Stimulated activated CD8-positive, alpha-beta memory T cell treated with anti-CD3 and anti-CD28 coated beads, Interleukin-7, amount 100 ng/mL, for 48 hours (primary cell): ENCODE measurements at places on chromosomes 16 and 17.

GRCh38 chr16:3865241-3865640, 15.3 kb downstream of the CREBBP start:
- no peak for DNase-seq

GRCh38 chr16:78695391-78695790, 595.9 kb downstream of the WWOX start:
- no peak for DNase-seq

DNA sequence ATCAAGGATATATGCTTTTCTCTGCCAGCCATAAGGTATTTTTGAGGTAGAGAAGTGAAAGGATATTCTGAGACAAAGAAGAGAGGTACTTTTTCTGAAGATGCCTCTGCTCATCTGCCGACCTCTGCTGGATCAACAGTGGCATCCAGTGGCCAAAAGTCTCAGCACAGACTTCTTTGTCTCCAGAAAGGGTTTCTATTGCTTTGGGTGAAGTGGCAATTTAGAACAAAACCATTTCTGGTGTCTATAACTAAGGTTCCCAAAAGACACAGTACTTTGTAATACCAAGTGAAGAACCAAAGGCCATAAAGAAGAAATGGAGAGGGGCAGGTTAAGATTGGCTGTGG, 155.2 kb upstream of the C17orf78 start:
- DNase-seq: no peak

DNA sequence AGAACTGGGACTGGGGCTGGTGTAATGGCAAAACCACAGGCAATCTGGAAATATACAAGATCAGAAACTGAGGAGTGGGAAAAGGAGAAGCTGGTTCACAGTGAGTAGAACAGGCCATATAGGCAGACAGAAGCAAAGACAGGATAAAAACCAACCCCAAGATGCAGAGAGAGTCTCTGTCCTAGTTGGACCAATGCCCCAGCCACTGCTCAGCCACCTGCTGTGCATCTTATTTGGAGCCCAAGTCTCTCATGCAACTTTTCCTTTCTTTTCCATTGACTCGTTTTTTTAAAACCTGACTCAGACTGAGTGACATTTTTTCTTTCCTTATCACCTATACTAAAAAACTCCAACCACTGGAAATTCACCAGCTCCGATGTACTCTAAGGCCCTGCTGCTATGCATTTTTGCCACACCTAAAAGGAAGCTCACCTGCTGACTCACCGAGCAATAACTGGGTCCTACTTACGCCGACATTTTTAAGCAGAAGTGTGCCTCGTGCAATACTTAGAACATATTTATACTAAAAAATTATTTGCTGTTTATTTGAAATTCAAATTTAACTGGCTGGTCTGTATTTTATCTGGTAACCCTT, 100.8 kb upstream of the XYLT1 start:
- no peak for DNase-seq

DNA sequence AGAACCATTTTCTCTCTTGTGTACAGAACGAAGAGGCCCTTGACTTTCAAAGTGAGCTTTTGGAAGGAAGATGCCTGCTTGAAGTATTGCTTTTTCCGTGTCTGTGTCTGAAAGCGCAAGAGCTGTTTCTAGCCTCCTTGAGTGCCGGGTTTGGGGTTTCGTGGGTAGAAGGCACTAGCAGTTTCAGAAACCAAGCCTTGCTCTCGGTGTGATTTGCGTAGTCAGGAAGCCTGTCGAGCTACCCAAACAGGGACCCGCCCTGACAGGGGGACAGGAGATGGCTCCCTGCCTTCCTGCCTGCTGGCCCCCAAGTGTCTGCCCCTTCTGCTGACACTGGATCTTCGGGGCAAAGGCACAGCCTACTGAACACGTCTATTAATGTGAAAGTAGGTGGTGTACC, 322.0 kb downstream of the MAF start:
- DNase-seq: peak; percentile 73

DNA sequence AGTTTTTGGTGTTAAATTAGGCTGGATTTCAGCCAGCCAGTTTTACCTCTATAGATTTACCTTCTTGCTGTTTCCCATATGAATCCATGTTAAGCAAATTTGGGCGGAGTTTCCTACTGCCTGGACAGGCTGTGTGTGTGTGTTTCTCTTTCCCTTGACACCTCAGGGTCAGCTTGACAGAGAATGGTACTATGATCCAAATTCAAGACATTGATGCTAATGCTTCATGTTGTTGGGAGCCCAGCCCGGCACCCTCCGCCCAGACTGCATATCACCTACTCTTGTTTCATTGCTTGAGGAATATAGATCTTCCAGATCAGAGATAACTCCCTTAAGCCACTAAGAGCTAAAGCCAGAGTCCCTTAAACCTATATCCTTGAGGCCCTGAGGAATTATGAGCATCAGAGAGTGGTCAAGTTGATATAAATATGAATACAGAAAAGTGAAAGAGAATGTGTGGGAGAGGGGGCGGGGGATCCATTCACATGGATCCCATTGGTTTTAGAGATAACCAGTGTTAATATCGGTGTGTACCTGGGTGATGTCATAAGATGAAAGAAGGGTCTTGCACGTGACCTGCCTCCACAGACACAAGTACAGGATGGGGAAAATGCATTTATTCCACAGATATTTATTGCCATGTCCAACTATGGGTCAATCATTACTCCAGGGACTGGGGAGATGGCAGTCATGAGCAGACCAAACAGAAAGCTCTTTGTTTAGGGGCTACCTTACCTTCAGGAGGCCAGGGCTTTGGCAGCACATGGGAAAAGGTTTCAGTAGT, 69.7 kb downstream of the WIPI1 start:
- DNase-seq: no peak
